Fibroblast of skin of back (primary cell): ENCODE measurements at places on chromosomes 11 and 22.

DNA sequence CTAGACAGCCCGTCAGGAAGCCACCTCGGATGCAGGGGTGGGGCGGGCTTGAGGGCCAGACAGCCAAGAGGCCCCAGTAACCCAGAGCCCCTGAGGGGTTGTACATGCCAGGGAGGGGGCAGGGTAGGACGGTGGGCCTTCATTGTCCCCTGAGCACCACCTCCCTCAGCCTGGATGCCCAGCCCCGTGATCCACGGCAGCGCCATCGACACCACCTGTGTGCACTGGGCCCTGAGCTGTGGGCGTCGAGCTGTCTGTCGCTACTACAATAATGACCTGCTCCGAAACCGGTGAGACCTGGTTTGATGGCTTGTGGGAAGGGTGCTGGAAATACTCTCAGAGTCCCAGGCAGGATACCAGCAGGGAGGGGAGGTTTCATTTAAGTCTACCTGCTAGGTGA is 37.4 kb upstream of the TPBGL start:
- no peak for DNase-seq

DNA sequence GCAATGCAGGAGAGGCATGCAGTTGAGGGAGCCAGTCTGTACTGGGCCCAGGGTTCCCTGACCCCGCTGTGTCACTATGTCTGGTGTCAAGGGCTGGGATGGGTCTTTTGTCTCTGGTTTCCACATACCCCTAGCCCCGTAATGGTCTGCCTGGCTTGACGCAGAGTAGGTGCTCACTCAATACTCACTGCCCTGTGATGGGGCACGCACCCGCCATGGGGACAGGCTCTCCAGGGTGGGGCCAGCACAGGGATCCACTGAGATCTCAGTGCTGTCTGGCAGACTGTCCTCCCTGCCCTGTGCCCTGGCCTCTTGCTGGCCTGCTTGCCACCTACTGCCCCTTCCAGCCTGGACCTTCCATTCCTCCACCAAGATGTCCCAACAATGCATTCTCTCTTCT is 101.7 kb upstream of the CD82 start:
- DNase-seq, result no peak

- no peak for DNase-seq
Observed at GRCh38 chr11:6745018-6745417, 26.8 kb downstream of the OR2AG2 start.

- DNase-seq, result no peak
Observed at GRCh38 chr22:20906387-20906767, 10.8 kb upstream of the CRKL start.

DNA sequence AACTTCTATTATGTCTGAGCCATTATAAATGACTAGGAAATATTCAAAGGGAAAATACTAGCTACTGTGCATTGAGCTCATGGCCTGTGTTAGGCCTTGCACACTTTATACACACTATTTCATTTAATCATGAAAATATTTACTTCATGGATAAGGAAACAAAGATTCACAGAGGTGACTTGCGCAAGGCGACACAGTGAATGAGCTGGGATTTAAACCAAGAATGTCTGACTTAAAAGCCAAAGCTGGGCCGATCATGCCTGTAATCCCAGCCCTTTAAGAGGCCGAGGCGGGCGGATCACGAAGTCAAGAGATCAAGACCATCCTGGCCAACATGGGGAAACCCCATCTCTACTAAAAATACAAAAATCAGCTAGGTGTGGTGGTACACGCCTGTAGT is 231.5 kb downstream of the MIAT start:
- DNase-seq, result no peak

DNA sequence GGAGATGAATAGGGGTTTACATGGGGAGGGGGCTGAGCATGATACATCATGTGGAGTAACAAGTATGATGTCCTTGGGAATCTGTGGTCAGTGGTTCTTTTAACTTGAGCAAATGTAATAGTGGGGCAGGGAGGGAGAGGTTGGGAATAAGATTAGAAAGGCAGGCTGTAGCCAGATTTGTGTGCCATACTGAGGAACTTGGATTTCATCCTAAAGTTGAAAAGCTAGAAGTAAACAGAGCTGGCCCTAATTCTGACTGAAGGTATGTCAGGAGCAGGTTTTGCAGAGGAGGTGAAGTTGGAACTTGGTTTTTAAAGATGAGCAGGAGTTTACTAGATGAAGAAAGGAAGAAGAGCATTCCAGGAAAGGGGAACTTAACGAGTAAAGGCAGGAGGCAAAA is 108.3 kb upstream of the RRM1 start:
- DNase-seq, result no peak

GRCh38 chr22:45512363-45512762 is 9.7 kb downstream of the FBLN1 start:
- no peak for DNase-seq

DNA sequence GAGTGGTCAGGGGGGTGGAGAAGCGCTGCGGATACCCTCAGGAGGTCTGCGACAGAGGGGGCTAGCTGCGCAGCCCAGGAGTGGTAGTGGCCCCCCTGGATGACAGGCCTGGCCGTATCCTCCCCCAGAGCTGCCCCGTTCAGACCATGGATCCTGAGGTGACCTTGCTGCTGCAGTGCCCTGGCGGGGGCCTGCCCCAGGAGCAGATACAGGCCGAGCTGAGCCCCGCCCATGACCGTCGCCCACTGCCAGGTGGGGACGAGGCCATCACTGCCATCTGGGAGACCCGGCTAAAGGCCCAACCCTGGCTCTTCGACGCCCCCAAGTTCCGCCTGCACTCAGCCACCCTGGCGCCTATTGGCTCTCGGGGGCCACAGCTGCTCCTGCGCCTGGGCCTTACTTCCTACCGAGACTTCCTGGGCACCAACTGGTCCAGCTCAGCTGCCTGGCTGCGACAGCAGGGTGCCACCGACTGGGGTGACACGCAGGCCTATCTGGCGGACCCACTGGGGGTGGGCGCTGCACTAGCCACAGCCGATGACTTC is 505 bp downstream of the NUDT22 start:
- DNase-seq, result no peak

DNA sequence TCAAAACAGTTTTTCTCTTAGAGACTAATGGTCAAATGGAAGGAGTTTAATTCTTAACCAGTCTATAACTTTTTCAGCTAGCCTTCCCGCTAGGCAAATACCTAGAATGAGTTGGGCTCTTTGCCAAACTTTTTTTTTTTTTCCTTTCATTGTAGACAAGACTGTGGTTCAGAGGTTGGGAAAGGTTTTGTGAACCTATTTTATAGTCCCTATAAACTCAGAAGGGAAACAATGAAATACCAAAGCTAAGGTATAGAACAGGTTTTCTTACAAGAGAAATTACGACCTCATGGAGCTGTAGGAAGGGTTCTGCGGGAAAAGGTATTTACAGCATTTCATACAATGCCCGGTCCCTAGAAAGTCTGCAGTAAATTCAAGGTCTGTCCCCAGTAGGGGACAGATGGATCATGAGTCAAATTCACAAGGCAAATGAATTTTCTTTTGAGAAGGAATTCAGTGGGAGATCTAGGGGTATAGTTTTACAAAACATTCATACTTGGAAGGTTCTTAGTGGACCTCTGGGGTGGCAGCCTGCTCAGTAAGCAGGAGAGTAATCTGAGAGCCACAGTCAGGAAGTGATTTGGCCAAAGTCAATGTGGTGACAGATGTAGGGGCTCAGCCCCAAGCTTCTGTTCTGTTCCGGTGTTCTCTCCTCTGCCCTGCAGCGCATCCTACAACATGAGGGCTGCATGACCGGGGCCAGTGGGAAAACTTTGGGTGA is 146.8 kb downstream of the DBX1 start:
- DNase-seq, result no peak

- peak; percentile 53 for DNase-seq
Observed at GRCh38 chr22:46515208-46516111, 22.0 kb downstream of the CELSR1 start.

DNA sequence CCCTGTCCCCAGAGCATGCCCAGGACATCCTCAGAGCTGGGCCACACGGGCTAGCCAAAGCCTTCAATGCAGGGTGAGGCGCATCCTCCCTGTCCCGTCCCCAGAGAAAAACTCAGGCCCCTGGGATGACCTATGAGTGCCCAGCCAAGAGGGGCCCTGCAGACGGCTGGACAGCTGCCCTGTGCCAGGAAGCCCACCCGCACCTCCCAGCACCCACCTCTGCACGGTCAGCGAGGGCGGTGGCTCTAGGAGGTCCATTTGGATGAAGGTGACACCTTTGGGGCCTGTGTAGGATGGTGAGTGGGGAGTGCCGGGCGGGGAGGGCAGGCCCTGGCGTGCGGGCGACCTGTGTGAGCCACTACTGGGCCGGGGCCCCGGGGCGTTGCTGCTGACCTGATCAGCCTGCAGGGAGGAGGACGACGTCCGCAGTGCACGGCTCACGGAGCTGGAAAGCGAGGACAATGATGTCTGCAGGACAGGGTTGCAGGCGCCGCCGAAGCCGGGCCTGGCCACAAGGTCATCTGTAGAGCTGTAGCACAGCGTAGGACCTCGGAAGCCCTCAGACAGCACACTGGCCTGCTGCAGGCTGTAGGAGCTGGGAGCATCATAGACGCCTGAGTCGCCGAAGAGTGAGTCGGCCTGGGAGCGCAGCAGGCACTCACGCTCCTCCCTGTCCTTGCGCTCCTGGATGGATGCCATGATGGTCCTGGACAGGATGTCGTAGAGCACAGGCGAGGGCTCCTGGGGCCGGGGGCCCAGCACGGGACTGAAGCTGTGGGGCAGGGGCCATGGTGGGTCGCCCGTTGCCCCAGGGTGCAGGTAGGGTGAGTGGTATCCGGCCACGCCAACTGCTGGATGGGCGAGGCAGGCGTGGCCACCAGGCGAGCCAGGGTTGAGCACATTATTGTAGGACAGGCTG is 180.5 kb downstream of the IGLL1 start:
- DNase-seq, result no peak

GRCh38 chr11:73493956-73494598 is 103.8 kb downstream of the FAM168A start:
- DNase-seq, result peak; percentile 96

- no peak for DNase-seq
Observed at GRCh38 chr11:65251476-65251875, 10.3 kb upstream of the POLA2 start.

DNA sequence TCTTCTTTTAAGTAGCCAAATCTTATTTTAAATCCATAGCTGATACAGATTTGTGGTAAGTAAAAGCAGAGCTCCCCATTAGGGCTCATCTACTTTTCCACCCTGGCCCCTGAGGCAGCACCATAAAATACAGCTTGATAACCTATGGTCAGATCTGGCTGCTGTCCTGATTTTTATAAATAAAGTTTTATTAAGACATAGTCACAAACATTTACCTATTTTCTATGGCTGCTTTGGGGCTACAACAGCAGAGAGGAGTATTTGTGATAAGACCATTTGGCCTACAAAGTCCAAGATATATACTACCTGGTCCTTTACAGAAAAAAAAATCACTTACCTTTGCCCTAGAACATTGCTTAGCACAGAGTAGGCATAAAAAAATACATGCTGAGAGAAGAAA is 200.0 kb upstream of the SEZ6L start:
- DNase-seq, result no peak

DNA sequence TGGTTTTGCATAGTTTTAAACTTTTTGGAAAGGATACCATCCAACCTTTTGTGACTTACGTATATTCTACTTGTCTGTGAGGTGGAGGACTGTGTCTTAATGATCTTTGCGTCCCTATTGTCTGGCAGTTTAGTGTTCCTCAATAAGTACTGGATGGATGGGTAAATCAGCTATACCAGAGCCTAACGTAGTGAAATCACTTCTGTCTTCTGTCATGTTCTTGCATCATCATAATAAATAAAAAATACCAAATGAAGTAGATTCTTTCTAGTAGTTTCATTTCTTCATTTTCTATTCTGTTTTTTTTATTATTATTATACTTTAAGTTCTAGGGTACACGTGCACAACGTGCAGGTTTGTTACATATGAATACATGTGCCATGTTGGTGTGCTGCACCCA is 66.4 kb downstream of the ACER3 start:
- no peak for DNase-seq

DNA sequence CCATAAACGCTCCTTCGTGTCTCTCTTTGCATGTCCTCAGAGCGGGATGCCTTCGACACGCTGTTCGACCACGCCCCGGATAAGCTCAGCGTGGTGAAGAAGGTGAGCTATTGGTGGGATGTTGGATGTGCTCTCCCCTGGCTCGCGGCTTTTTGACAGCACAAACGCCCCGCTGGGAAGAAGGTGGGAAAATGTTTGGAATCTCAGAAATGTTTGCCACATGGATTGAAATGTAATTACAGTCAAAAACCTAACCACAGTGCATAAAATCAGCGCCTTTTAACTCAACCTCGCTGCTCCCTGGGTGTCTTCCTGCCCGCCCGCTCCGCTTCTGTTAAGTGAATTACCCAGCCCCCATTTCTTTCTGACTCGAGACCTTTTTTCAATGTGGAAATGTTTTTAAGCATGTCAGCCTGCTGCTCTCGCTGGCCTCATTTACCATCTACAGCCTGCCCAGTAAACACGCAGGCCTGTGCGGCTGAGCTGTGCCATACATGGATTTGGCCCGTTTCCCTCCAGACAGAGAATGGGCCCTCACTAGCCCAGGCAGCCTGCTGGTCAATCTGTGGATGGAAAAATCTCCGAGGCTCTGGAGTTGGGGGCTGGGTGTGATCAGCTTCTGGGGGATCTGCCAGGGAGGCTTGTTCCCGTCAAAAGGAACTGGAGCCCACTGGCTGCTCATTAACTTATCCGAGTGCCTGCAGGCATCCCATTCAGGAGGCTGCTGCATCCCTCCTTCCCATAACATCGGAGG is 32.7 kb upstream of the PARVG start:
- DNase-seq, result peak; percentile 73

DNA sequence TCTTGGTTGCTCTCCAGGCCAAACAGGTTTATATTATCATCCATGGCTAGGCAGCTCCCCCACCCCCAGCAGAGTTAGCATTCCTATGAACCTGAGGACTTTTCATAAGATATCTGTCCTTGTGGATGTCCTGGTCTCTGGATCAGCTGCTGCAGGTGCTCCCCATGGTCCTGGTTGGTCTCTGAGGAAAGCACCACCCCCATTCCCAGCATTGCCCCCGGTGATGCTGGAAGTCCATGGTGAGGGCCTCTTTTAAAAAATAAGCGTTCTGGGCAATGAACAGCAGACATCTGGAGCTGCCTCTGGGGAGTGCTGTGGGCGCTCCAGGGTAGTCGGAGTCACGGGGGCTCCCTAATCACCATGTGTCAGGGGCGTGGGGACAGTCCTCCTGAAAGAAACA is 26.6 kb downstream of the DKK3 start:
- DNase-seq, result no peak

DNA sequence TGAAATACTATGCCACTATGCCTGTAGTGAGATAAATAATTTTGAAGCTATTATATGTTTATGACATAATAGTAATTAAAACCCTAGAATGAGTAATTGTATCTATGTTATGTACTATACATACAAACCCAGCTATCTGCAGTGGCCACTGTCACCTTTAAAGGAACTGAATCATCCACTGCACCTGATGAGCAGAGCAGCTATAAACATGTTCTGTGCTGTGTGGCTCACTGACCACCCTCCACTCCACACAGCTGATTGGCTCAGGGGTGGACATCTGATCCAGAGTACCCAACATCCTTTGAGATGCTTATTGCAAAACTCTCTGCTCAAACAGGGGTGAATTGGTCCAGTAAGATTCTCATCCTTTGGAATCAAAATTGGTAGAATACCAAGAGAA is 19.2 kb upstream of the RRAS2 start:
- DNase-seq, result no peak
